ENCODE measurements at places on chromosomes 2 and 18. TPM values are rescaled to one million over a fixed set of nuclear protein-coding genes. Genes with fewer than 3 reads are reported as not detected.

Gene ANKRD23
- 1.1 TPM for total RNA-seq

Gene PDE11A
- total RNA-seq, result under 0.01 TPM

Gene RBM44
- 0.38 TPM for total RNA-seq

Gene C2orf15
- total RNA-seq, result 0.13 TPM

Gene FOXI3
- not detected for total RNA-seq

Gene UGT1A3
- total RNA-seq, result not detected

Gene CCL20
- 0.89 TPM for total RNA-seq

Gene ESPNL
- total RNA-seq, result not detected

Gene LDLRAD4
- 6.7 TPM for total RNA-seq

Gene UBE2F
- 31.1 TPM for total RNA-seq

Gene SLC19A3
- under 0.01 TPM for total RNA-seq

Gene MC5R
- not detected for total RNA-seq

Gene MDH1B
- 0.13 TPM for total RNA-seq

Gene DNAJC10
- 89.4 TPM for total RNA-seq

Gene GATA6
- total RNA-seq, result 0.51 TPM

Gene TMEM200C
- under 0.01 TPM for total RNA-seq

Gene HDHD2
- 11.6 TPM for total RNA-seq

Gene RGPD3
- total RNA-seq, result 0.13 TPM

Gene CDKL4
- 0.25 TPM for total RNA-seq

Gene RAX
- total RNA-seq, result not detected

Gene CFC1
- total RNA-seq, result not detected

Gene CABYR
- total RNA-seq, result 3.1 TPM

Gene POLE4
- 21.1 TPM for total RNA-seq

Gene SCTR
- total RNA-seq, result not detected

Gene SCYGR7
- not detected for total RNA-seq

Gene SLC23A3
- total RNA-seq, result 0.89 TPM
